Stimulated activated CD4-positive, alpha-beta T cell treated with anti-CD3 and anti-CD28 coated beads, Interleukin-4, amount 100 ng/mL, for 48 hours (primary cell): ENCODE measurements at places on chromosomes 16 and 17.

- no peak for DNase-seq
Observed at GRCh38 chr16:64225696-64226095, 896.2 kb downstream of the CDH11 start.

- DNase-seq = peak; percentile 59
Observed at GRCh38 chr17:80605326-80606066, 60.9 kb downstream of the RPTOR start.

DNA sequence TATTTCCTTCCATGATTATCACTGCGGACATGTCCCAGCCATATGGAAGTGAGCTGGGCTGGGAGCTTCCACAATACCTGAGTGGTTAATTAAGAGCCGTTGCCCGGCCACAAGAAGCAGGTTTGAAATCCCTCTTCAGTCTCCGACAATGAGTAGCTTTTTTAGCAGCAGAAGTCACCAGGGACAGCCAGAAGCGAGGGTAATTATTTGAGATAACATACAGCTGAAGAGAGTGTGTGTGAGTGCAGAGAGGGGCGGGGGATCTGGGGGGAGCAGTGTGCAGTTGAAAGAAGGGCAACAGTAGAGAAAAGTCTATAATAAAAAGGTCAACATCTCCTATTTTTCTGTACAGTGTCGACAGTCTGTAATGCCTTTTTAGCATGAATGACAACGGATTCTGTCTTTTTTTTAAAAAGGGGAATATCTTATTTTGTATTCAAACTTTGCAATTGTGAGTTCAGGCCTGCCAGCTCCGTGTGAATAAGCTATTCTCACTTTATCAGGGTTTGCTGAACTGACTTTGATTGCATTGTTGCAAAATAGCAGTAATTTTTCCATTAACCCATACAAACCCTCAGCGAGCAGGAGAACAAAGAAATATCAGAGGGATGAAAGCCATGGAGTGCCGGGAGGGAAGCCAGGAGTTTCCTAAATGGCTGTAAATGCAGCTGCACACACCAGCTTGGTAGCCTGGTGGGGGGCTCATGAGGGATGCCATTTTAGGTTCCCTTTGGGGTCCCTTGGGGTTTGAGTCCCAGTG is 220.3 kb upstream of the IRX3 start:
- no peak for DNase-seq

DNA sequence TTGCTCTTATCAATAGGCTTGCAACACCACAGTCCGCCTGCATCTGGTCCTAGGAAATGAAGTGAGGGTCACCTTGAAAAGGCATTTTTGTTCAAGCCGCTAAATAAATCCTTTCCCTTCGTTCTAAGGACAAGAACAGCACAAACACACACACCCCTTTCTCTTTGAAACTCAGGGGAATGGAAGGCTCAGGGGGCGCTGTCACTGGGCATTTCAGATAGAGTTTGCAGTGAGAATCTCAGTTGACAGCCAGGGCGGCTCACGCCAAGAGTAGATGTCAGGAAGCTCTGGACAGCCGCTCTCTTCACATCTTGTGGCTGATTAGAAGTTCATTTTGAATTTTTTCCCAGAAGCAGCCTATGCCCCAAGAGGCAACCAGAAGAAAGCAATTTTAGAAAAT is 39.8 kb downstream of the ABAT start:
- DNase-seq = no peak

DNA sequence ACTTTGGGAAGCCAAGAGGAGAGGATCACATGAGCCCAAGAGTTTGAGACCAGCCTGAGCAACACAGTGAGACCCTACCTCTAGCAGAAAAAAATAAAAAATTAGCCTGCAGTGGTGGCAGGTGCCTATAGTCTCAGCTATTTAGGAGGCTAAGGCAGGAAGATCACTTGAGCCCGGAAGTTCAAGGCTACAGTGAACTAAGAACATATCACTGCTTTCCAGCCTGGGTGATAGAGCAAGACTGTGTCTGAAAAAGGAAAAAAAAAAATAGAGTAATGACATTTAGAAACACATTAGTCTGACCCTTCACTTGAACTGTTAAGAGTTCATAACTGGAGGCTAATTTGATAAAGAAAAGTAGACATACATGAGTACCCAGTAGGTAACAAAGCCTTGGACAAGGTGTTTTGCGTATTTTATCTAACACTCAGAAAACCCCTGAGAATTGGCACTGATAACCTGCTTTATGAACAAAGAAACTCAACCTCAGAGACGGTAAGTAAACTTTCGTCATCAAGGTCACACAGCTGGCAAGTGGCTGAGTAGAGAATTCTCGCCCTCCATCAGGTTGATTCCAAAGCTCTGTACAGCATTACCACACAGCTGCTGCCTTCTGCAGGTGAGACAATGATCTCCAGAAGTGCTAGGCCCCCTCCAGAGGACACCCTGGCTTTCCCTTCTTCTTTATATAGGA is 101.1 kb downstream of the SMG6 start:
- DNase-seq = no peak

- DNase-seq = peak; percentile 58
Observed at GRCh38 chr17:74770498-74771318, 5.4 kb downstream of the NAT9 start.

GRCh38 chr17:27471321-27472269 is 15.3 kb downstream of the KSR1 start:
- DNase-seq = peak; percentile 66

DNA sequence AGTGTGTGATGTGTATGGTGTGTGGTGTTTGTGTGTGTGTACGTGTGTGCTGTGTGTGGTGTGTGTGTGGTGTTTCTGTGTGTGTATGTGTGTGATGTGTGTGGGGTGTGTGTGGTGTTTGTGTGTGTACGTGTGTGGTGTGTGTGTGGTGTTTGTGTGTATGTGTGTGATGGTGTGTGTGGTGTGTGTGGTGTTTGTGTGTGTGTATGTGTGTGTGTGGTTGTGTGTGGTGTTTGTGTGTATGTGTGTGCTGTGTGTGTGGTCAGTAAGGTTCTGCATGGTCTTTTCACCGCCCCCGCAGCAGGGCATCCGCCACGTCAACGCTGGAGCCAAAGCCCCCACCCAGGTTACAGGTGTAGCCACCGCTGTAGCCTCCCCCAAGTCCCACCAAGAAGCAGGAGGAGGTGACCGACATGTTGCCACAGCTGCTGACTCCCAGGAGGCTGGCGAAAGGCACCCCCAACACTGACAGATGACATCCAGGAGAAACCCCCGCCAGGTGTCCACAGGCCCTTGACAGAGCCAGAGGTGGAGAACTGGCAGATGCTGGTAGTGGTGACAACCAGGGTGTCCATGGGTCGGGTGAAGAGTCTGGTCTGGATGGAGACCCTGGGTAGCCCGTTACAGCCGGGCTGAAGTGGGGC is 9.3 kb upstream of the KRT17 start:
- DNase-seq = no peak

DNA sequence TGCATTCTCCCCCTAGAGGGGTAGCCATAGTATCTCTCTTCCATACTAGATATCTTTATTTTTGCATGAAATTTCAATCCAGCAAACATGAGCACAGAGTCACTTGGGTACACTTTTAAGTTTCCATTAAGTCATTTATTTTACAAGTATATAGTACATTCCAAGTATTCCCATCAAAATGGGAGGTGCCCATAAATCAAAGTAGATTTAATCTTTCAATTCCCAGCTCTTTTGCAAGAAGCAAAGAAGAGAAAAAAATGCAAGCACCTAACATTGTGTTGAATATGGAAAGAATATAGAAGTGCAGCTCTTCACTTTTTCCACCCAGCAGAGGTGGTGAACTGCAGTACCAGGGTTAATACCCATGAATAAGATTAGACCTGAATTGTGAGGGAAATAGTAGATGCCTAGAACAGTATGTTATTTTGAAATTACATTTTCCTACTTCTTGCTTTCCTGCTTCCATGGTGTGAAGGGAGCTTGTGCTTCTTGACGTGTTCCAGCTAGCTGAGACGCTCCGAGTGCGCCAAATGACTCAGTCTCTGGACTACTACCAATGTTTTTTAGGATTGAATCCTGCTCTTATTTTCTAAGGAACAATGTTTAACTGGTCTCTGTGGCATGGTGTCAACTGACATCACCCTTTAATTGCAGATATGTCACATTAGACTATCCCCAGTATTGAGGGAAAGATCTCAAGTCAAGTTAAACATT is 151.1 kb upstream of the MAF start:
- no peak for DNase-seq

DNA sequence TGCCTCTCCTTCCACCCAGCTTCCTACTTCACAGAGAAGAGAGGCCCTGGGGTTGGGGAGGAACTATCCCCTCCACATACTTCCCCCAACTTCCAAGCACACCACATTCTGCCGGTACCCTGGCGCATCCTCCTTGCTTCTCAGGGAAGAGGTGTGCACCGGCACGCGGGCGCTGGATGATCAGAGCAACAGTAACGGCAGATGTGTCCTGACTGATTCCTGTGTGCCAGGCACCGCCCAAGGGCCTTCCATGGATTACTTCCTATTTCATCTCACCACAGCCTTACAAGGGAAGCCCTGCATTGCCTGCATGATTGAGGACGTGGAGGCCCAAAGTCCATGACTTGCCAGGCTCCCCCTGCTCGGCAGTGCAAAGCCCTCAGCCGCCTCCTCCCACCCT is 21.1 kb upstream of the MLKL start:
- DNase-seq = no peak

GRCh38 chr17:17724307-17725010 is 43.2 kb downstream of the RAI1 start:
- DNase-seq = no peak

DNA sequence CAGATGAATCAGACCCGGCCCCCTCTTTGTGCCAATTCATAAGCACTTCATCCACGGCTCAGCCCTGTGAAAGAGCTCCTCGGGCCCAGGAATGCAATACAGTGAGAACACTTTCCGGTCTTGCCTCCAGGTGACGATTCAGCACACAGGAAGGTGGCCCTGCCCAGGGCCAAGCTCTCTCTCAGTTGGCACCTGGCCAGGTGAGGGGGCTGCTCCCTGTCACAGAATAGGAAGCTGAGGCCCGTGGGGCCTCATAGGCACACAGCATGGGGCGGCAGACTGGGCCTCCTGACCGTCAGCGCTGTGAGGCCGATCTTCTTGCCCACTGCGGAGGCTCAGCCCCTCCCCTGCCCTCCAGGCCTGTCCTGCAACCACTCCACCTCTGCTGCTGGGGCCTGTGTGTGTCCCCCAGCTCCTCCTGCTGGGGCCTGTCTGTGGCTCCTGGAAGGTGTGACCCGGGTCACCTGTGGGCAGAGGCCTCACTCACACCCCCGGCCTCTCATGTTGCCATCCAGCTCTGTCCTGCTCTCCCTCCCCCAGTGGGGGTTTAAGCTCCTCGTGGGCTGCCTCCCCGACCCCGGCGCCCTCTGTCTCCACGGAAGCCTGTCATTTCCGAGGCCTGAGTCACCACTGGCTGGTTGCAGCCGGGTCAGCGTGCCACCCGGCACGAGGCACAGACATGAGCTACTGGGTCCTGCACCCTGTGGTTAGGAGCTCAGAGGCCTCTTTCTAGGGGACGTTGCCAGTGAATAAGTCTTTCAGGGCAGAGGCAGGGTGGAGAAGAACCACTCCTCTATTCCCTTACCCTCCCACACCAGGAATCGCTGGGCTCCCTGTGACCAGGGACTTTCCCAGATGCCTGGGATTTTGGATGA is 114.4 kb downstream of the SEC14L1 start:
- no peak for DNase-seq

GRCh38 chr16:73778887-73779286 is 517.7 kb upstream of the PSMD7 start:
- DNase-seq = no peak
